Stimulated activated CD4-positive, alpha-beta T cell treated with anti-CD3 and anti-CD28 coated beads, Interleukin-1b, Interleukin-23, amount 100 ng/mL, for 1 hour (primary cell): ENCODE measurements at places on chromosomes 5 and 9.

DNA sequence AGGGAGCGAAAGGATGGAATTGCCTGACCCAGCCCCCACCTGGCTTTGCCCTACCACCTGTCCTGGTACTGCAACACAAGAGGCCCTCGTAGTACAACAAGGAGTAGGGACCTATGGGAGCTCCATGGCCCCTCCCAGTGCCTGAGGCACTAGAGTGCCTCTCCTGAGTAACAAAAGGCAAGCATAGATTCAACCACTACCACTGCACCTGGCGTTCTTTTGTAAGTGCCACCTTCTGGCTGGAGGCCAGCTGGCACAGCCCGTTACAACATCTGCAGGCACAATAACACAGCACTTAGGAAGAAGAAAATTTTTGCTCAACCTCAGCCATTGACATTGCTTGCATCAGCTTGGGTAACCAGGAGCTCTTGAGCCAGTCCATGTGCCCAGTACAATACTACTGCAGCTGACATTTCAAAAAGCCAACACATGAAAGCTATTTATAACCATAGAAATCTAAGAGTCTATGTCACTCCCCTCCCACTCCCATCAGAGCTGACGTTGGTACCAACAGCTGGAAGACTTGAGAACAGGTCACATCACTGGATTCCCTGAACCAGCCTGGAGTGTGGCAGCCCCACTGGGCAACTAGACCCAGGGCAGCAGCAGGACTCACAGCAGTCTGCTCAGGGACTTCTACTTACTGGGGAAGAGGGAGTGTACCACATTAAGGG lies 17.7 kb upstream of the FAM174A start:
- no peak for DNase-seq

- DNase-seq, result no peak
Observed at GRCh38 chr5:53738105-53738504, 177.7 kb downstream of the NDUFS4 start.

DNA sequence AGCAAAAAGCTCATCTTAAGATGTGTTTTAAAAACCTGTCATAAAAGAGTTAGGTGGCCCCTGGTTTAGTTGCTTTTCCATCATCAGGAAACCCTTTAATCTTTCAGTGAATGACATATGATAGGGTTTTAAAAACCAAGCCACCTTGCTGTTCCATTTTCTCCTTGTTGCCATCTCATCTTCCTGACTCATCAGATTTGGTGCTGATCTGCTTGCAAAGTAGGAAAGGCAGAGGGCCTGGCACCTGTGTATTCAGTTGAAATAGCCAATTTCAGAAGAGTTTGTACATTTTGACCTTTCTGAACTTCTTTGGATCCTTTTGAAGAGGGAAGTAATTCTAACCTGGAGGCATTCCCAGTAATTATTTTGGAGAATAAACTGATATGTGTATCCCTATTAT lies 272.7 kb downstream of the CD180 start:
- no peak for DNase-seq

DNA sequence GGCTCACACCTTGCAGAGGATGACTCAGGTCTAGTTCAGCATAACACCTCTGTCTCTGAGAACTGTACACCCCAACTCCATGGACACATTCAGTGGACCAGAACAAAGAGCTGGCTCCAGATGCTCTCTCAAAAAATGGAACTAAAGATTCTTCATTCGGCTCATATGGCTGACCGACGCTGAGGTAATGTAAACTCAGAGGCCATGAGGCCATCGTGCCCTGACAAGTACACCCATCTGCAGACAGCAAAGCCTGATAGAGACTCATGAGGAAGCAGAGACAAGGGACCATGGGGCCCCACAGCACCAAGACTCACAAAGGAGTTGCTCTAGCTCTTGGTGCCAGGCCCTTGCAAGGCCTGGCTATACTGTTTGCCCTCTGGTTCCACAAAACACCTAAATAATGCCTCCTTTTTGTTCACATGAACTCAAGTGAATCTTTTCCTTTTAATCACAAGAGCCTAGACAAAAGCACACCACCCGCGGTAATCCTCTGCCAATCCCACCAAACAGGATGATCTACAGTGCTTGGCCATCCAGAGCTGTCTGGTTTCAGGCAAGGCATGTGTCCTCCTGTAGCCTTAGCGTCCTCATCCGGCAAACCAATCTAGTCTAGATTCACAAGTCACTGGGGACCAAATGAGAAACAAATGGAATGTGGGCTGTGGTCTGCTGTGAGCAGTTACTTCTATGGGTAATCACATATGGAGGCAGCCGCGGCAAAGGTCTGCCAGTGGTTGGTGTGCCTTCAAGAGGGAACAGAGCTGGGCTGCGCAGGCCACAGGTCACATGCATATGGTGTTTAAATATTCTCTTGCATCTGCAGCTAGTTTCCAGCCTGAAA lies 22.7 kb downstream of the MED27 start:
- DNase-seq, result no peak

GRCh38 chr5:172454358-172455086 lies at the start of gene SH3PXD2B:
SH3PXD2B (minus strand) TSS chr5:172454525; CDS start chr5:172454352, 173 bp downstream.
- no peak for DNase-seq

DNA sequence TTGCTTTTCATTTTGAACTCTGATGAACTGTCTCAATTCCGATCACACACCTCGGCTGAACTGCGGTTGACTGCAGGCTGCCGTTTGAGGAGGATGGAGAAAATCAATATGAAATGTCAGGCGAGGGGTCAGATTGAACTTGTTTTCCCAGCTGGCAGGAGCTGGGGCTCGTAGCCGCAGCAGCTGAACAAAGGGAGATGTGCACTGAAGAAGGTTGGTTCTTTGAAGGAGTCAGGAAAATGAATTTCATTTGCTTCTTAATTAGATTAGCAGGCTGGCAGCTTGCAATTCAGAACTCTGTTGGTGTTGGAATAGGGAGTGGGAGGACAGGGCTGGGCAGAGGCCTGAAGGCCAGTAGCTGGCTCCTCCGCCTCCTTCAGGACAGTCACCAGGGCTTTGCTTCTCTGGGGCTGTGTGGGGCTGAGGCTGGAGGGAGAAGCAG lies 117.4 kb upstream of the GPR151 start:
- DNase-seq, result no peak
